EL (cell line): ENCODE measurements at places on chromosomes 1 and 21.
A peak's percentile ranks its signal among the peaks of the same experiment; 100 is the strongest.

- no peak for DNase-seq
Observed at GRCh38 chr1:155083052-155083541, 4.5 kb downstream of the EFNA3 start.

DNA sequence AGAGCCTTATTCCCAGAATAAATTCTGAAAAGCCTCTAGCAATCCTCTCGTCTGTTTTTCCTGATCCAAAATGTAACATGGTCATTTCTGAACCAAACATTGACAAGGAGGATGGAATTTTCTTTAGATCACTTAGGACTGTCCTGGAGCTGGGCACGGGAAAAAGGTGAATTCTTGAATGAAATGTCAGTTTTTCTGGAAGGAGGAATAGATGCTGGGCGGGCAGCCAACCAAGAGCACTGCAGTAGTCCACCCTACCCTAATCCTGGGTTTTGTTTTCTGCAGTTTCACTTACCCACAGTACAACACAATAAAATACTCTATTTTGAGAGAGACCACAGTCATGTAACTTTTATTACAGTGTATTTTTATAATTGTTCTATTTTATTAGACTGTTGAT is 20.9 kb downstream of the RIT1 start:
- no peak for DNase-seq

GRCh38 chr1:94535095-94535494 is 6.5 kb downstream of the F3 start:
- no peak for DNase-seq

GRCh38 chr1:75725266-75725665 is 757 bp downstream of the ACADM start:
- peak; percentile 12 for DNase-seq

DNA sequence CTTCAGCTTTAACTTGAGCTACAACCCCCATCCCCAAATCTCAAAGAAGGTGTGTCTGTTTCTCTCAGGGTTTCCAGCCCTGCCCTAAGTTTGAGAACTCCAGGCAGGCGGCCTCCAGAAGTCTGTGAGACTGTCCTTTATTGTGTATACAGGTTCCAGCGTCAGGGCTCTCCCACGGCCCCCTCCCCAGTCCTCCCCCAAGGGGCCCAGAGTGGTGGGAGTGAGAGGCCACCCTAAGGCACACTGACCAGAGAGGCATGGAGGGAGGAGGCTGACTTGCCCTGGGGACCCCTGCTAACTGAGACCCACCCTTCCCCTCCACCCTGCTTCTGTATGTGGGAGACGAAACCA is 4.0 kb downstream of the HSPB7 start:
- no peak for DNase-seq

DNA sequence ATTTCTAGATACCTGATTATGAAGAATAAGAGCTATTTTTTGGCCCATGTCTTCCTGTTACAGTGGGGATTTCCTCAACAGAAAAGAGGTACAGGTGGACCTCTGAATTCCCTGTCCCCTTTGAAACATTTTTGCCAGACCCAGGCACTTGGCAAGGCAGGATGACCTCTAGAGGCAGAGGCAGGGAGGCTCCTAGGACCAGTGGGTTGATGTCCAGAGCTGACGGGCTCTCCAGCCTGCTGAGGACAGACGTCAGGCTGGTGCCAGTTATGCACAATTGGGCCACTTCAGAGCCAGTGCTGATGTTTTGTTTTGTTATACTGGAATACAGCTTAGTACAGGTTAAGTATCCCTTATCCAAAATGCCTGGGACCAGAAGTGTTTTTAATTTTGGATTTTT is 18.5 kb upstream of the A3GALT2 start:
- no peak for DNase-seq

GRCh38 chr1:7676274-7676945 is 94.7 kb upstream of the VAMP3 start:
- DNase-seq = no peak

- DNase-seq = peak; percentile 62
Observed at GRCh38 chr1:53046930-53047329, 15.1 kb upstream of the PODN start.

- no peak for DNase-seq
Observed at GRCh38 chr1:161214369-161214768, 726 bp upstream of the FCER1G start.

GRCh38 chr1:180183426-180183825 is 28.8 kb downstream of the QSOX1 start:
- DNase-seq = no peak

GRCh38 chr1:92820024-92820423 is 11.8 kb upstream of the RPL5 start:
- peak; percentile 67 for DNase-seq

GRCh38 chr1:40132383-40133311 is 28.5 kb upstream of the RLF start:
- no peak for DNase-seq

DNA sequence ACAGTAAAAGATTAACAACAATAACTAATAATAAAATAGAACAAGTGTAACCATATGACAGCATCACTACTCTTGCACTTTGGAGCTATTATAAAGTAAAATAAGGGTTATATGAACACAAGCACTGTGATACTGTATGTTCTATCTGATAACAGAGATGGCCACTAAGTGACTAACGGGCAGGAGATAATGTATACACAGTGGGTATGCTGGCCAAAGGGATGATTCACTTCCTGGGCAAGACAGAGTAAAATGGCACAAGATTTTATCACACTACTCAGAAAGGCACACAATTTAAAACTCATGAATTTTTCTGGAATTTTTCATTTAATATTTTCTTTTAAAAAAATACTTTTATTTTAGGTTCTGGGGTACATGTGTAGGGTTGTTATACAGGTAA is 12.3 kb downstream of the SLC9C2 start:
- peak; percentile 67 for DNase-seq

- DNase-seq = no peak
Observed at GRCh38 chr1:28027238-28027637, 61.2 kb downstream of the EYA3 start.

DNA sequence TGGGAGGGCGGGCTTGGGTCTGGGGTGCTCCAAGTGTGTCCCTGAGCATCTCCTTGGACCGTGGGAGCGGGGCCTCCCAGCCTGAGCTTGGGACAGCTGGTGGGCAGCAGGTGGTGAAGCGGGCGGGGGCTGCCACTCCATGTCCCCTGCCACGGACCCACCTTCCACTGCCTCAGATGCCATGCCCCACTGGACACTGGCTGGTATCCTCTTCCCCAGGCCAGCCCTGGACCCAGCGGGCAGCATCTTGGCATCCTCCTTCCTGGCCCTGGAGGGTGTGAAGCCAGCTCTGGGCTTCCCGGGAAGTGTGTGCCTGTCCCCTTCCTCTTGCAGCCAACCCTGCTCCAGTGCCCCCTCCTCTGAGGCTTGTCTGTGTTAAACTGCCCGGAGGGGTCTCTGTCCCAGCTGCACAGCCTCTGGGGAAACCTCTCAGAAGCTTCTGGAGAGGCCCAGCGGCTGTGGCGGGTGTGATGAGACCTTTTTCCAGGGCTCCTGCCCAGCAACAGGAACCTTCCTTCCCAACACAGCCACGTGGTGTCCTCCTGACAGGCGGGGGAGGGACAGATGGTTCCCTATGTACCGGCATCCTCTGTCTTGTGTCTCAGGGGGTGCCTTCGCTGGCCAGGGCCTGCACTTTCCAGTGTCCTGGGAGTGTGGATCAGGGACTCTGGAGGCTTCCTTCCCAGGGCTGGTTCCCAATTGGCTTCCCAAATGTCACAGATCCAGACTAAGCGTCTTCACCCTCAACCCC is 81.6 kb upstream of the DISP3 start:
- DNase-seq = no peak

DNA sequence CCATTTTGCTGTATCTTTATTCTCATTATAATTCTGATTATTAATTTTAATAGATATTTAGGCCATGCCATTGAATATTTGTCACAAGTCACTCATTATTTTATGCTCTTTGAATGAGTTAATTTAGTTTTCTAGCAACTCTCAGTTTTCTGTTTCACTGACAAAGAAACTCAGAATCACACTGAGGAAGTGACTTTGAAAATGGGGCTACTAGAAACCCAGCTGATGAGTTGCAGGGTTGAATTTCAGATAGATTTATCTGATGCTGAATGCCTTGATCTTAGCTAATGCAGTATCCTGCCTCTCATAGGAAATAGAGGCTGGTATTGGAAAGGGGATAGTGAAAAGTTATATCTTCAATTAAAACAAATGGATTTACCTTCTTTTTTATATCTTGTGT is 67.4 kb upstream of the PLA2G4A start:
- DNase-seq = no peak

DNA sequence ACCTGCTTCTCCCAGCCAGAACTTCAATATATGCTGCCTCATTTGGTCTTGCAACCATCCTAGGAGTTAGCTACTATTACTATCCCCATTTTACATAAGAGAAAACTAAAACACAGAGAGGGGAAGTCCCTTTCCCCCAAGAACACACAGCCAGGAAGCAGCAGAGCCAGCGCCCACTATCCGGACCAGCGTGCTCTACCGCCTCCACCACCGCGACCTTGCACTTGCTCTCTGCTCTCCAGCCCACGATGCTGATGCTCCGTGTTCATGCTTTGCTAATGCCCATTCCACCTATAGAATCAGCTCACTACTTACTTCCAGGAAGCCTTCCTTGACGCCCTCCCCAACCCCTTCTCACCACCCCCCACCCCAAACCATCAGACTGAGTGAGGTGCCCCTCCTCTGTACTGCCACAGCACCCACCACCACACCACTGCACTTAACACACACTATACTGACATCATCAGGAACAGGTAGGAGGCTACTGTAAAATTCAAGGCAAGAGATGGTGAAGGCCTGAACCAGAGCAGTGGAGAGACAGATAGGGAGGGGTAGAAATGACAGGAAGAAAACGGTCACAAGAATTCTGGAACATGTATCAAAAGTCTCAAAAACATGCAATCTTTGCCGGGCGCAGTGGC is 9.4 kb downstream of the TMEM53 start:
- DNase-seq = no peak

DNA sequence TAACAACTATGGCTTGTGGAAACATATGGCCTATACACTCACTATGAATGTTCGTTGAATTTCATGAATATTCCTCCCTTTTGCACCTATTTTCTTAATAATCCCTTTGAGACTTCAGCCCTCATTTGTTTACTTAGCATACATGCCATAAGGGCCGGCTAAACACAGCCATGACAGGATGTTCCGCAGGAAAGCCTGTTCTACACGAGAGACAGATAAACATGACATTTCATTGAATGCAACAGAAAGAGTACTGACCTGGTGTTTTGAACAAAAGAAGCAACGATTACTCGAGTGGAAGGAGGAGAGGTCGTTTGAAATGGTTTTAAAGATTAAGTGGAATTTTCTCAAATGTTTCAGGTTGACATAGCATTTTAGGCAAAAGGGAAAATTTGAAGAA is 459.5 kb upstream of the CXADR start:
- no peak for DNase-seq

DNA sequence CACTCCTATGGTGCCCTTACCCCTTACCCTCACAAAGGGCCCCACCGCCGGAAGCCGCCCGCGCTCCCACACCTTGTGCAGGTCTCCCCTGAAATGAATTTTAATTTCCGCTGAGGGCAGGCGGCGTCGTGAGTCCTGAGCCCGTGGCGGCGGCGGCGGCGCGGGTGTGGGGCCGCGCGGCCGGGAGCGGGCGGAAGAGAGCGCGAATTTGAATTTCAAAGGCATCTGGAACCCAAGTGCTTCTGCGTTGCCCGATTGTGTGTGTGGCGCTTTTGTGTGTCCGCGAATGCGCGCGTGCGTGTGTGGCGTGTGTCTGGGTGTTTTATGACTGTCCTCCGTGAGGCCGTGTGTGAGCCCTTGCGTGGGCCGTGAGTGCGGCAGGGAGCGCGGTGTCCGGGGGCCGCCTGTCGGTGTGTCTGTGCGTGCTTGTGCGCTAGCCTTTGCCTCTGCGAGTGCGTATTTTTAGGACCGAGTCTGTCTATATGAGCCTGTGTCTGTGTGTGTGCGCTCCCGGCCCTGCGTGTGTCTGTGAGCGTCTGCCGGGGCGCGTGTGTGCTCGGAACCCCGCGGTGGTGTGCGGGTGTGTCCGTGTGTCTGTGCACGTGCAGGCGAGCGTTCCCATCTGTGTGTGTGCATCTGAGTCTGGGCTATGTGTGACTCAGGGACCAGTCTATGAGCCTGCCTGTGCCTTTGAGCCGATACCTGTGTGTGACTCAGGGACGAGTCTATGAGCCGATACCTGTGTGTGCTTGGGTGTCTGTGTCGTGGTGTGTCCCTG is 7.9 kb upstream of the ADGRB2 start:
- DNase-seq = no peak

GRCh38 chr1:167695147-167695546 is 26.6 kb upstream of the MPZL1 start:
- DNase-seq = no peak

DNA sequence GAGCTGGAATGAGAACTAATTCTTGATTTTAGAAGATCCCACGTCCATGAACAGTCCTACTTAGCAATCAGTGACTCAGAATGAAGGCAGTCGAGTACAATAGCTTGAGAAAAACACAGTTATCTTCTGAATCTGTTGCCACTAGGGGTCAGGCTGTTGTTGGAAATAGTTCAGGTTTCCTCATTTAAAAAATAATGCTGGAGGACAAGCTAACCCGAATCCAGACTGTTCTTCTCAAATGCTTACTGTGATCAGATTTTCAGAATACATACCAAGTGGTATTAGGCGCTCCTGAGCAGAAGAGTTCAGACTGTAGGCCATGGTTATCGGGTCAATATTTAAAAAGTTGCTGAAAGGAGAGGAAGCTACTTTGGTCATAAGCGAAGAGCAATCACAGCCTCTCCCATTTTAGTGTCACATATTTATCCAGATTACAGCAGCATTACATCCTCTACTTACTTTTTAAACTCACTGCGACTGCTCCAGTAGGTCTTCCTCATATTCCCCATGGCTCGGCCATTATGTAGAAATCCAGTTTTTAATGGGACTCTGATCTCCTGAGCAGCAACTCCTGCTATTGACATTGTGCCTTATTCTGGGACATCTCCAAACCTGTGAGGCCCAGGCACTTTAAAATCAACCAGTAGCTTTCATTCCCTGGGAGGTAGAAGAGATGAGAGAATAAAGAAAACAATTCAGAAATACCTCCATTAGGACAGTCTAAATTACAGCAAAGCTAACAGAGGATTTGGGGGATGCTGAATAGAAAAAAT is 10.9 kb downstream of the ERRFI1 start:
- DNase-seq = peak; percentile 87

- no peak for DNase-seq
Observed at GRCh38 chr1:90504509-90504908, 212.6 kb downstream of the BARHL2 start.

DNA sequence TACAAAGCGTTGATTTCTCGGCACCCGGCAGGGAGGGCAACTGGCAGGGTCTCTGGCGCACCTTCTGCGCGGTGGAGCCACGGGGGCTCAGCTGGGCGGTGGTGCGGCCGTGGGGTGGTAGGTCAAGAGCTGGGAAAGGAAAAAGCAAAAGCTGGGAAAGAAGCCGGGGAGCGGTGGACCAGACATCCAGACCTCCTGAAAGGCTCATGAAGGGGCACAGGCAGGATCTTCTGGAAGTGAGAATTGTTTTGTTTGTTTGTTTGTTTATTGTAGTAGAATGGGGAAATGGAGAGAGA is 7.2 kb upstream of the RNU1-1 start:
- no peak for DNase-seq

GRCh38 chr1:26158271-26158907 is 490 bp upstream of the FAM110D start:
- DNase-seq = no peak
